Ovary (tissue), 10 donors: ENCODE measurements at places on chromosomes 7 and 10. TPM values are rescaled to one million over a fixed set of nuclear protein-coding genes. Genes with fewer than 3 reads are reported as not detected.

GRCh38 chr10:36254199-36254598 lies 612.1 kb upstream of the FZD8 start:
- H3K4me3 ChIP-seq, result no peak overlapping the region
- H3K36me3 ChIP-seq, result no peaks in the 10 kb centered on the region
- peak; percentile 67 for DNase-seq

The CYP2C19 gene
- total RNA-seq, result not detected

DNA sequence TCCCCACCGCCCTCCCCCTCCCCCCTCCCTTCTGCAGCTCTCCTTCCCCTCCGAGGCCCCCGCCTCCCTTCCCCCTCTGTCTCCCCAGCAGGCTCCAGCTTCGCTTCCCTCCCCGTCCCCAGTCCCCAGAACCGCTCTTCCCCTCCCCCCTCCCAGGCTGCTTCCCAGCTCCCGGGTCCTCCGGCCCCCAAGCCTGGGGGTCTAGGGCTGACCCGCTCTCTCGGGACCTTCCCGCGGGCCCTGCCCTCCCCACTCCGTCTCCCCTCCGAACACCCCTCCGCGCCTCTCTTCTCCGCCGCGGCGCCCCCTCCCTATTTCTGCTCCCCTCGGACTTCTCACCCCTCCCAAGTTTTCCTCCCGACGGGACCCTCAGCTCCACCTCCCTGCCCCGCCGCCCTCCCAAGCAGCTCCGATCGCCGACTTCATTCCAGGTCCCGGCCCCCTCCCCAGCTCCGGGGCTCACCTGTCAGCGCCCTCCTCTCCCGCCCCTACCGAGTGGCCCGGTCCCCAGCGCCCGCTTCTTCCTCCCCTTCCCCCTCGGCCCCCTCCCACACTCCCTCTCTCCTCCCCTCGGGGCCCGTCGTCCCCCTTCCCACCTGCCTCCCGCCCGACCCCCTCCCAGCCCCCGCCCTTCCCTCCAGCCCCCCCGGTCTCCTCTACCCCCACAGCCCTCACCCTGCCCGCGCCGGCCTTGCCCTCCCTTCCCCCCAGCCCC lies 990 bp downstream of the ZNF467 start:
- no peak overlapping the region for H3K27ac ChIP-seq
- H3K4me1 ChIP-seq, result peaks cover 7% of the 10 kb centered on the region
- H3K4me3 ChIP-seq, result peak overlapping the region; percentile 52
- no peak for DNase-seq

The MACC1 gene
- total RNA-seq, result not detected

The OGDH gene
- 71.6 TPM for total RNA-seq

DNA sequence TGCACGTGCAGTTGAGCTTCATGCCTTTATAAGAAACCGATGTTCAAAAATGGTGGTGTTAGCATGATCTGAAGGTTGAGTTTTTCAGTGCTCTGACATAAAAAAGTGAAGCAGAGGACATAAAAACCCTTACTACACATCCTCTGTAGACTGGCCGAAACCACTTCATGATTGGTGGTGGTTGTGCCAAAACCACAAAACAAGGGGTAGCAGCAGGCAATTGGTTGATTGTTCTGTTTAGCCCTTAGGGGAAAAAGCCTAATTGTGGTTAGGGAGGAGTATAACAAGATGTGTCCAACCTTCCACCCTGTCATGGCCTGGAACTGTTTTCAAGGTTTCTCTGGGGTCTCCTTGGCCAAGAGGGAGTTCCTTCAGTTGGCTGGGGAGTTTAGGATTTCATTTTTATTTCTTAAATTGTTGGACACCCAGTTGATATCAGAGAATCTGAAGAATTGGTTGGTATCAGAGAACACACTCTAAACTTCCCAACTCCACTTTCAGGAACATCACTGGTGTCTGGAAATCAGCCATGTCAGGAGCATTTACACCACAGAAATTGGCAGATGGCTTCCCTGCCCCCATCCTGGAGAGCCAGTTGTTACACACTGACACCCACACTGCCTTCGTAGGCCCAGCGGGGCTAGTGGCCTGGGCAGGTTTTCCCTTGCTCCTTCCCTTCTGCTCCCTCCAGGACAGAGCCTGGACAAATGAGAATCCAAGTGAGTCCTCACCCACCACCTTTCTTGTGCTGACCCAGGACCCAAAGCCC lies 18.8 kb downstream of the MRPS24 start:
- DNase-seq, result no peak
- H3K27ac ChIP-seq, result no peak overlapping the region
- H3K36me3 ChIP-seq, result no peaks in the 10 kb centered on the region
- no peaks in the 10 kb centered on the region for H3K27me3 ChIP-seq

The RNF133 gene
- 1.2 TPM for total RNA-seq

DNA sequence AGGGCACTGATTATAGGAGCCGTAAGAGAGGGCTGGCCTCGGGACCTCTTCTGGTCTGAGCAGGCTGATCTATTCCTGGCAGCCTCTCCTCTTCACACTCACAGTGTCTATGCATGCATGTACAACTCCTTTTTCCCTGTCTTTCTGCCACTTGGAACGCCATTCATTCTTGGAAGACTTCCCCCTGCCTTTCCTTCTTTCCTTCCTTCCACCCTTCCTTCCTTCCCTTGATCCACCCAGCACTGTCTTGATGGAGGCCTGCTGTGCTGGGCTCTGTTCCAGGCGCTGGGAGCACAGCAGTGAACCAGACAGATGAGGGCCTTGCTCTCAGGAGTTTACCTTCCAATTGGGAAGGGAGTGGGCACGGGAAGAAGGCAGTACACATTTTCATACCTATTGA lies 114.8 kb downstream of the SH3PXD2A start:
- no peak overlapping the region for H3K27ac ChIP-seq
- no peak for DNase-seq
- H3K4me3 ChIP-seq, result no peak overlapping the region

The MORN4 gene
- 6.6 TPM for total RNA-seq

DNA sequence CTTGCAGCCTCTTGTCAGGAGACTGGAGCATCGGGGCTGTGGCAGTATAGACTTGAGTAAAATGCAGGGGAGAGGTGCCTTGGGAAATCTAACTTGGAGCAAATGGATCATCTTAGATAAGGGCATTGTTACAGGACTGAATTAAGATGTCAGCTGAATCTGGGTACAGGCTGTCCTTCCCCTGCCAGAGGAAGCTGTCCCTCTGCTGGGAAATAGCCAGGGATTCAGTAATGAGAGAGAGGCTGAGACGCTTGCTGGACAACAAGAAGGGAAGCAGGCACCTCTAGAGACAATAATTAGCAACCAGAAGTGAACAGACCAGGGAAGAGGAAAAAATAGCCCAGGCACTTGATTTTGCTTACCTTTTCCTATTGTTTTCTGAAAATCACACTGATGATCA lies 20.7 kb upstream of the RAPGEF5 start:
- H3K27me3 ChIP-seq, result no peaks in the 10 kb centered on the region
- no peaks in the 10 kb centered on the region for H3K4me1 ChIP-seq
- H3K36me3 ChIP-seq, result no peaks in the 10 kb centered on the region

GRCh38 chr7:132171130-132171576 lies 405.1 kb downstream of the PLXNA4 start:
- no peak overlapping the region for H3K27ac ChIP-seq
- H3K4me1 ChIP-seq, result no peaks in the 10 kb centered on the region
- no peaks in the 10 kb centered on the region for H3K36me3 ChIP-seq
- no peak overlapping the region for H3K4me3 ChIP-seq

DNA sequence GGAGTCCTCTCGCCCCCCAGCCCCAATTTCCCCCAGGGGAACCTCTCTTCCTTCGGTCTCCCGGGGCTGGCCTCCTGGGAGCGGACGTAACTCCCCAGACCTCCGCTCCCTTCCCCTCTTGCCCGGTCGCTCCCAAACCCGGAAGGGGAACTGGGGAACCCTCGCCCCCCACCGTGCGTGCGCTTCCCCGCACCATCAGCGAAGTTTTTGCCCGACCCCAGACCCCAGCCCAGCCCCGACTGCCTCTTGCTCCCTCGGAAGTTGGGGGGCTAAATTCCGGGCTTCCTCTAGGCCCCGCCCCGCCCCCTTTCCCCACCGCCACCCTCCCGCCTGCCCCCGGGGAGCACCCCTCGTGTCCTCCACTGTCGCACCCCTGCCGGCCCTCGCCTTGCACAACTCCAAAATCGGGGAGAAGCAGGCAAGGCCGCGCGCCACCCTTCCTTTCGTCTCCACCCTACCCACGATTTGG lies 436 bp downstream of the GNB2 start:
- DNase-seq, result peak; percentile 76
- peak overlapping the region; percentile 97 for H3K27ac ChIP-seq
- H3K36me3 ChIP-seq, result no peaks in the 10 kb centered on the region
- peaks cover 1% of the 10 kb centered on the region for H3K4me1 ChIP-seq
- H3K27me3 ChIP-seq, result no peaks in the 10 kb centered on the region

DNA sequence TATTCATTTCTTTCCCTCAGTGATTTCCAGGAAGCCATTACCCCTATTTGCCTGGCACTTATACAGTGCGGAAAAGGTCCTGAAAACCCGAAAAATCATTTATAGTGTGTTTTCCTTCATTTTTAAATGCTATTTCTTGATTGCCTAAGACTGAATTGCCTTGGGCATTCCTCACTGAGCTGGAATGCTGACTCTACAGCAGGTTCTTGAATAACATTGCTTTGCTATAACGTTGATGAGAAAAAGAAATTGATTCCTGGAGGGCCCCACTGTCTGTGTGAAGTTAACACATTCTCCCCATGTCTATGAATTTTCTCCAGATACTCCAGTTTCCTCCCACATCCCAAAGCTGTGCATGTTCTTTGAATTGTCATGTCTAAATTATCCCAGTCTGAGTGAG lies 308.5 kb downstream of the EXOC4 start:
- no peaks in the 10 kb centered on the region for H3K27me3 ChIP-seq
- no peaks in the 10 kb centered on the region for H3K4me1 ChIP-seq
- no peak overlapping the region for H3K4me3 ChIP-seq
- H3K36me3 ChIP-seq, result no peaks in the 10 kb centered on the region
- H3K27ac ChIP-seq, result no peak overlapping the region

- H3K27me3 ChIP-seq, result no peaks in the 10 kb centered on the region
- H3K4me3 ChIP-seq, result no peak overlapping the region
- no peaks in the 10 kb centered on the region for H3K36me3 ChIP-seq
- H3K27ac ChIP-seq, result no peak overlapping the region
- DNase-seq, result no peak
These were observed 77.3 kb downstream of the JMJD1C start for GRCh38 chr10:63388421-63389031.

DNA sequence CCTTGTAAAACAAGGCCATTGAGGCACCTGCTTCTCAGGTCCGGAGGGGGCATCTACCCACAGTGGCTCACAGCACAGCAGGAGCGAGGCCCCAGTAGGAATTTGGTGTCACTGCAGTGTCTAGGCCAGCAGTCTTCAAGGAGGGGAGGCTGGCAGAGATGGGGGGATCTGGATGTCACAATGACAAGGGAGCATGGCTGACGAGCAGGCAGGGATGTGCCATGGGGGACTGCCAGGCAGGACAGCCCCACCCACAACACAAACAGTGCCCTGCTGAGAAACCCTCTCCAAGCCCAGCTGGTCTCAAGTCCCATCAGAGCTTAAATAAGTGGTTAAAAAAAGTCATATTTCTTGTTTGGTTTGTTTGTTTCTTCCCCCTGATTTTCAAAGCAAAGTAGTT lies 121.0 kb upstream of the ZNF716 start:
- H3K36me3 ChIP-seq, result no peaks in the 10 kb centered on the region
- no peak overlapping the region for H3K27ac ChIP-seq
- no peak overlapping the region for H3K4me3 ChIP-seq
- no peaks in the 10 kb centered on the region for H3K4me1 ChIP-seq
- H3K27me3 ChIP-seq, result no peaks in the 10 kb centered on the region
- DNase-seq, result no peak

GRCh38 chr7:151232917-151233701 lies 826 bp downstream of the CHPF2 start:
- DNase-seq, result peak; percentile 56
- peak overlapping the region; percentile 96 for H3K4me3 ChIP-seq
- no peaks in the 10 kb centered on the region for H3K36me3 ChIP-seq
- H3K27ac ChIP-seq, result peak overlapping the region; percentile 41

DNA sequence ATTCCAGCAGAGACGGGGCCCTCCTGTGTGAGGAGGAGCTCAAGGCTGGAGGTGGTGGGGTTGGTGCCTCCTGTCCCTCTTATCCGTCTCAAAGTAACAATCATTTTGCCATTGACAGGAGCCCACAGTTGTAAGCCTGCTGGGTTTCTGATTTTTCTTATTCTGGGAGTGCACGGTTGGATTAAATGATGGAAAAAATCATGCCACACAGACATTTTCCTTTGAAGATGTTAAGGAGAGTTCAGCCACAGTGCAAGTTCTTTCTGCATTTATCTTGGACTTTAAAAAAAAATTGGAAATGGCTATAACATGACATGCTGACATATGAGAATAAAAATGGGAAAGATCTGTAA lies 8.4 kb upstream of the LYZL1 start:
- H3K4me3 ChIP-seq, result no peak overlapping the region
- no peaks in the 10 kb centered on the region for H3K27me3 ChIP-seq
- no peak for DNase-seq
- H3K4me1 ChIP-seq, result no peaks in the 10 kb centered on the region
- H3K36me3 ChIP-seq, result no peaks in the 10 kb centered on the region

The CTAGE8 gene
- 0.97 TPM for total RNA-seq

GRCh38 chr10:11878776-11879175 lies 55.6 kb downstream of the PROSER2 start:
- no peak for DNase-seq
- no peak overlapping the region for H3K4me3 ChIP-seq
- H3K4me1 ChIP-seq, result peaks cover 3% of the 10 kb centered on the region
- H3K27me3 ChIP-seq, result no peaks in the 10 kb centered on the region
- no peak overlapping the region for H3K27ac ChIP-seq
- H3K36me3 ChIP-seq, result no peaks in the 10 kb centered on the region

DNA sequence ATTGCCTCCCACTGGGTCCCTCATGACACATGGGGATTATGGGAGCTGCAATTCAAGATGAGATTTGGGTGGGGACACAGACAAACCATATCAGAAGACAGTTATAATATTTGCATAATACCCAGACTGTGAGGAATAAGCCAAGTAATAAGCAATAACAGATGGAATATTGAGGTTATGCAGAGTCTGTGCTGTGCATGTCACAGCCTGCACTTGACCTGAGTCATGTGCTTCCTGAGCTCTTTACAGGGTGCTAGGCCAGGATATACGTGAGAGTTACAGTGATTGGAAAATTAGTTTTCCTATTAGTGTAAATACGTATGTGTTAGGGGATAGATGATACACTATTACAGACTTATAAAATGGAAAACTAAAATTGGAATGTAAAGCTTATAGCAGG lies 288.7 kb downstream of the SDK1 start:
- H3K4me3 ChIP-seq, result no peak overlapping the region
- H3K36me3 ChIP-seq, result no peaks in the 10 kb centered on the region
- H3K4me1 ChIP-seq, result no peaks in the 10 kb centered on the region
- no peak for DNase-seq
- H3K27me3 ChIP-seq, result no peaks in the 10 kb centered on the region

DNA sequence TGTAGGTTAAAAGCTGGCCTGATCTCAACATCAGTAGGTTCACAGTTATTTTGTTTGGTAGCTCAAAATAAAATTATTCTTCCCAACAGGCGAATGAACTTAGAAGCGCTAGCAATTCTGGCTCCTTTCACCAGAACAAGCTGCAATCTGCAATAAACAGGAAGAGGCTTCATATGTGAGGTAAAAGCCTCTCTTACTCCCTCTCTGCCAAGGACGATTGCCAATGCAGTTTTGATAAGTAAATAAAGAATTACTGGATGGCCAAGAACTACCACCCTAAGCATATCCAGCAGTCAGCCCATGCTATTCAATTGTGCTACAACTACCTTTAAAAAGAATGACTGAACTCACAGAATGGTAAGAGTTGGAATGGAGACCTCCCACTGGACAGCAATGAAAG lies 150.0 kb upstream of the LAMB4 start:
- H3K36me3 ChIP-seq, result no peaks in the 10 kb centered on the region
- no peaks in the 10 kb centered on the region for H3K4me1 ChIP-seq
- no peaks in the 10 kb centered on the region for H3K27me3 ChIP-seq
- DNase-seq, result no peak
- no peak overlapping the region for H3K4me3 ChIP-seq
- no peak overlapping the region for H3K27ac ChIP-seq
